ENCODE measurements at places on chromosomes 16 and 17. TPM values are rescaled to one million over a fixed set of nuclear protein-coding genes. Genes with fewer than 3 reads are reported as not detected.

DNA sequence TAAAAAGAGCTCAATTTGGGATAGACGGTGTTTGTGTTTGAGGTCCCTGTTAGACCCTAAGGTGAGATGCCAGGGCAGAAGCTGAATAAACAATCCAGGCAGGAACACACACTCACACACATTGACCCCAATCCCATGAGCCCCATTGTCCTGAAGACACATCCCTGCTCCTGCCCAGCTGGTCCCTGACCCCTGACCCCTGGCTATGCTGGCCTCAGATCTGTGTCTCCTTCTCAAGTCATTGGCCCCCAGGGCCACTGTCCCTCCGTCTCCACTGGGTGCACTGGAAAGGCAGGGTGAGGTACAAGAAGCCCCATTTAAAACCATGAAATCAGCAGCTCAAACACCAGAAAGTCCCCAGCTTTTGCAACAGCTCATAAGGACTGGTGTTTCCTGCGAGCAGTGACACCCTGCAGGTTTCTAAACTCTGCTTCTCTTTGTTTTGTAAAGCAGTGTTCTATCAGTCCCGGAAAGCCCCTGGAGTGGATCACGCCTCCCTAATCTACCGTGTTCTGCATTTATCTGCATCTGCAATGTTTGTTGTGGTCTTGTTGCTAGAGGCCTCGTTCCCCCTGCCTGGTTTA lies 18.0 kb upstream of the ASGR2 start:
- peaks cover 26% of the 10 kb centered on the region for H3K27me3 ChIP-seq
- H3K36me3 ChIP-seq: no peaks in the 10 kb centered on the region
- DNase-seq: no peak
- H3K4me1 ChIP-seq: no peaks in the 10 kb centered on the region
- no peak overlapping the region for H3K4me3 ChIP-seq

DNA sequence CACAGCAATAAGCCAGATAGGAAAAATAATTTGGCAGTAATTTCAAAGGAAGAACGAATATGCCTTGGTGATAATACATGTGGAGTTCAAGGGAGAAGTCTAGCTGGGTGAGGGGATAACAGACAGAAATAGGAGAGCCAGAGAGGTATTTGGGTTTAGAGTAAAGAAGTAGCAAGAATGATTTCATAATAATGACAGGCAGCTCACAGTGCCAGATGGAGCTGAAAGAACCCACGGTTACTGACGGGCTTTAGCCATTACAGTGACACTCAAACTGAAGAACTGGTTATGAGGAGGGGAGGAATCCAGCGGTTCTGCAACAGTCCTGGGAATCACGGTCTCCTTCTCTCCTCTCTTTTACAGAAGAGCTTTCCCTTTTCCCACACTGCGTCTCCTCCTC lies 2.2 kb downstream of the OR4D1 start:
- no peaks in the 10 kb centered on the region for H3K36me3 ChIP-seq
- no peak overlapping the region for H3K4me3 ChIP-seq
- H3K4me1 ChIP-seq: no peaks in the 10 kb centered on the region

DNA sequence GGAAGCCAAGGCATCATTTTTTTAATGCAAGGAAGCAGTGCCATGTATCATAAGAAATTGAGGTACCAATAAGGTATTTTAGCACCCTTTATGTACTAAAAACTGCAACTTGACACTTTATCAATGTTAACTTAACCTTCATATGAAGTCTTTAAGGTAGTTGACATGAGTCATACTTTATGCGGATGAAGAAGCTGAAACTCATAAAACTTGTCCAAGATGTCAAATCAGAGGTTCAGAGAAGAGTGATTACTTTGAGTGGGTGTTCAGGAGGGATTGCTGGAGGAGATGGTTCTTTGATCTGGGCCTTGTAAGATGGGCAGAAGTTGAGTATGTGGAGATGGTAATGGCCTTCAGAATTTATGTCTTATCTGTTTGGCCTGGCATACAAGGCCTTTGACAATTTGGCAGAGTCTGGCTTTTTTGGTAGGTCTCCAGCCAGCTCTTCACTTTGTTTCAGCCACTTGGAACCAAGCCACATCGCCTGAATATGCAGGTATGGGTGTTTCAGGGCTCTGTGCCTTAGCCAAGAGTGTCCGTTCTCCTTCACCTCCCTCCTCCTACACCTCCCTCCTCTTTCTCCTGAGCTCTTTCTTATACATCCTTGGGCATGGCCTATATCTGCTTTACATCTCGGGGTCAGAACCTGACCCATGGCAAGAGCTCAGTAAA lies 23.7 kb downstream of the YPEL2 start:
- DNase-seq: no peak
- no peak overlapping the region for H3K4me3 ChIP-seq
- no peak overlapping the region for H3K27ac ChIP-seq

Gene CACNB1
- total RNA-seq: 49.6 TPM
